CD4-positive, alpha-beta T cell treated with Interleukin-15 for 1 hour (primary cell): ENCODE measurements at places on chromosomes 2 and 18.

- peak; percentile 38 for DNase-seq
These were observed 2.6 kb downstream of the NLRC4 start for GRCh38 chr2:32262105-32262504.

GRCh38 chr2:64442801-64443429 lies 11.0 kb upstream of the LGALSL start:
- no peak for DNase-seq

DNA sequence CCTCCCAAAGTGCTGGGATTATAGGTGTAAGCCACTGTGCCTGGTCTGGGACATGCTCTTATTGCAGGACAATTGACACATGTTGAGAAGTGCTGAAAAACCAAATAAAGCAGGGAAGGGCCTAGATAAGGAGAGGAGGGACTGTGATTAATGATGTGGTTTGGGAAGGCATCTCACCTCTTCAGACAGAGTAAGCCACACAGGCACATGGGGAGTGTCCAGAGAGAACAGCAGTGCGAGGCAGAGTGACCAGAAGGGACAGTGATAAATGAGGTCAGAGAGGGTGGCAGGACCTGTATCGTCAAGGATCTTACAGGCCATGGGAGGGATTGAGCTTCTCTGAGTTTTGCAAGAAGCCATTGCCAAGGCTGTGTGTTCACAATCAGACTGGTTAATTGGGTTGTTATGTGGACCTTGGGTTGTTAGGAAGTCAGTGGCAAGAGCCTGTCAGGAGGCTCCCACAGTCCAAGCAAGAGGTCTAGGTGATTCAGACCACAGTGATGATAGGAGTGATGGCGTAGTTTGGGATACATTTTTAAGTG lies 58.5 kb downstream of the EIF5B start:
- DNase-seq = no peak

DNA sequence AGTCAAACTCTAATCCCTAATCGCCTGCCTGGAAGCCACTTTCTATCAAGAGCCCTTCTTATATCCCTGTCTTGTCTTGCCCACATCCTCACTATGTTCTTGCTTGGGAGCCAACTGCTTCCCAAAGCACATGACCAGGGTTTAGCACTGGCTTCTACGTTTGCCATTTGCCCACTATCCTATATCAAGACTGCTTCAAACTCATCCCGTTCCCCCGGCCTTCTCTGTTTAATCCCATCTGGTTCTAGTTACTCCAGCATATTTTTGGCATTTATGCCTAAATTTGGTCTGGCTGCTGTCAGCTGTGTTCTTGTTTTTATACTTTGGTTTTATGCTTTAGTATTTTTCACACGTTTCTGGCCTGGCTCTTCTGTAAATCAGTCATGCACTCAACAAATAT lies 40.2 kb downstream of the POLR1A start:
- DNase-seq = no peak

GRCh38 chr2:204109681-204110080 lies 173.1 kb downstream of the ICOS start:
- no peak for DNase-seq

- peak; percentile 25 for DNase-seq
These were observed 472 bp downstream of the SLC20A1 start for GRCh38 chr2:112646102-112646719.

GRCh38 chr2:175036582-175037018 lies 31.4 kb upstream of the CHN1 start:
- DNase-seq = no peak

- no peak for DNase-seq
These were observed 19.7 kb downstream of the EPC2 start for GRCh38 chr2:148664229-148664628.

DNA sequence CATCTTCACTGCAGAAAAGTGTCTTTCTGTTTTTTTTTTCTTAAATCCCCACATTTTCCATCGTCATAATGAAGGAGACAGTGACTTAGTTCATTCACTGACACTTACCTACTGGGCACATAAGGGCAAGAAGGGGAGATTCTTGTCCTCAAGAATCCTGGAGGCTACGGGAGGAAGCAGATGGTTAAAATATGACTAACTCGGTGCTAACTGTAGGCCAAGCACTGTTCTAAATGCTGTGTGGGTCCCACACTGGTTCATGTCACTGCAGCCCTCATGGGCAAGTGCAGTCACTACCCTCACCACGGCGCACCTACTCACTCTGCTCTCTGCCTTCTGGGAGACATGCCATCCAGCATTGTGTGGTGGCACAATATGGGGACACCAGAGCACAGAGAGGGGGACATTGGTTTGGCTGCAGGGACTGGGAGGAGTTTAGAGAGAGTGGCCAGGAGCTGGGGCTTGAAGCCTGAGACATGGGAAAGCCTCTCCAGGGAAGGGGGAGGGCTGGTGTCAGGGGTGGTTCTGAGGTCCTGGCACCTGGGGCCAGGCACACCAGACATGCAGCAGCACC lies 305.2 kb downstream of the MYCN start:
- DNase-seq = no peak
